Hematopoietic multipotent progenitor cell treated with erythropoietin and hydrocortisone succinate and interleukin-3 and kit ligand, for 4 days (in vitro differentiated cells): ENCODE measurements at places on chromosomes 4 and X.
A peak's percentile ranks its signal among the peaks of the same experiment; 100 is the strongest.

DNA sequence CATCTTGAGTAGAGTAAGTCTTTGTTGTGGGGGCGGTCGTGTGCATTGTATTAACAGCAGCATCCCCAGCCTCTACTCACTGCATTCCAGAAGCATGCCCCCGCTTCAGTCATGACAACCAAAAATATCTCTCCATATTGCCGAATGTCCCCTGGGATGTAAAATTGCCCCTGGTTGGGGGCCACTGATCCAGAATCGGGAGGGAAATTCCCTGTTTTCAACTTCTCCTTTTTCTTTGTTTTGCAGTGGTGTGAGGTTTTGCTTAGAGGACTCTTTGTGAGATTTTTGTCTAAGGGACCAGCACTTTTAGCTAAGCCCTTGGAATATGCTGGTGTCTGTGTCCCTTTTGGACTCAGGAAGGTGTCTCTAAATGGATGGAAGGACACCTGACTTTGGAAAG lies 3.0 kb upstream of the IL13RA1 start:
- peak; percentile 15 for DNase-seq

DNA sequence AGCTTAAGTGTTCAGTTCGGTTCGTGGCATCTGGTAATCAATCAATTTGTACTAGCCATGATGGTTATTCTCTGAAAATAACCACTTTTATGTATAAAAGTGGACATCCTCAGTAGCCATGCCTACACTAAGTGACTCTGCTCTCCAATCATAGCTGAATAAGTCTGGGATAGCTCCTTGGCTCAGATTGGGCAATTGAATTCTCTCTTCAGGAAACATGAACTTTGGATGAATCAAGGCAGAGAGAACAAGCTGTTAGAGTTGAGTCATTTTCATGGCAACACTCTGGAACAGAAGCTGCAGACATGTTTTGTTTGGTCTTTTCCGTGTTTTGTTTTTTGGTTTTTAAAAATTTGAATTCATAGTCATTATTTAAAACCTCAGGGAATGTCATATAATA lies 66.8 kb upstream of the TMEM164 start:
- no peak for DNase-seq

- DNase-seq, result no peak
Measured at GRCh38 chr4:41747230-41748055, 1.1 kb downstream of the PHOX2B start.

- DNase-seq, result no peak
Measured at GRCh38 chr4:24771241-24771640, 24.1 kb upstream of the SOD3 start.

DNA sequence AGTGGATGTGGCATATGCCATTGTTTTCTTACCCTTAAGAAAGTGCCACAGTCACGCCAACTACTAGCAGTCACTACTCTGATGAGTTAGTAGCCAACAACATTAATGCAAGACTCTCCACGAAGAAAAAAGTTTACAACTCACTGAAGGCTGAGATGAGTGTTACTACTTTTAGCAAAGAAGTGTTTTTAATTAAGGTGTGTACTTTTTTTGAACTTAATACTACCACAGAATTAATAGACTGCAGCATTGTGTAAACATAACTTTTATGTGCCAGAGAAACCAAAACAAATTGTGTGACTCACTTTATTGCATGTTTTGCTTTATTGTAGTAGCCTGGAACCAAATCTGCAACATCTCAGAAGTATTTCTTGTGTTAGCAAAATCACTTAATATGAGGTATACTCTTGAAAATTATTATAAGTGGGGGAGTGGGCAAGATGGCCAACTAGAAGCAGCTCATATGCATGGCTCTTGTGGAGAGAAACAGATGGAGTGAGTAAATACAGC lies 2.2 kb upstream of the UGT2B4 start:
- no peak for DNase-seq

DNA sequence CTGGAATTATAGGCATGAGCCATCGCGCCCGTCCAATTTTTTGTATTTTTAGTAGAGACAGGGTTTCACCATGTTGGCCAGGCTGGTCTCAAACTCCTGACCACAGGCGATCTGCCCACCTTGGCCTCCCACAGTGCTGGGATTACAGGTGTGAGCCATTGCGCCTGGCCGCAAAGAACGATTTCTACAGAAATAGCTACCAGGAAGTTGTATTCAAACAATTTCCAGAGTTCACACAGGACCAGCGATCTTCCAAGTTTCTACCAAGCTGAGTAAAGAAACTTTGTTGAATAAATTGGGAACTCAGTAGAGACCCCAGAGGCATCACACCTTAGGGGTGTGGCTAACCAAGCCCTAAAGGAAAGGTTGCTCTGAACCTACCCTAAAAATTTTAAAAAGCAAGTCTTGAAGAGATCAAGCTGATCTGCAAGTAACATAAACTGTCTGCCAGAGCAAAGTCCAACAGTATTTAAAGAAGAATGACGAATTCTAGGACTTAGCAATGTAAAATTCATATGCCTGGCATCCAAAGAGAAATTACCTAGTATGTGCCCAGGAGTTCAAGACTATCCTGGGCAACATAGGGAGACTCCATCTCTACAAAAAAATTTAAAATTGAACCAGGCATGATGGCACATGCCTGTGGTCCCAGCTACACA lies 48.4 kb upstream of the USP9X start:
- DNase-seq, result no peak

DNA sequence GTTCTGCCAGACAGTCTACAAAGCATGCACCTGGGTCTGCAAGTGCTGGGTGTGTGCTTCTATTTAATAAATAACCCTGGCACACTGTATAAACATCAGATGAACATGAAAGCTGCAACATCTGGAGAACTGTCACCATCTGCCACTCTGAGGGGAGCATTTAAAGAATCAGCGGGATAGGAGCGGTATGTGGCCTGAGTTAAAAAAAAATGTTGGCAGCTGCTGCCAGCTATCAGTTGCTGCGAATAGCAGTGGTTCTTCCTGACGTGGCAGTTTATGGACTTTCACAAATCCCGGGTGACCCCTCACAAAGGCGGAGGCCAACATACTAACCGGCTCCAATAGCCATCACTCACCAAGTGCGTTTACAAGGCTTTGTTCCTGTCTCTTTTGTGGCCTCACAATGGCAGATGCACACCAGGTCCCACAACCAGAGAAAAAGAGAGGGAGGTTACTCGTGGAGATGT lies 95.1 kb downstream of the RASL11B start:
- no peak for DNase-seq

- DNase-seq, result no peak
Measured at GRCh38 chr4:182215148-182215547, 28.1 kb upstream of the TENM3 start.

- peak; percentile 84 for DNase-seq
Measured at GRCh38 chrX:12974305-12974795, 560 bp upstream of the TMSB4X start.

DNA sequence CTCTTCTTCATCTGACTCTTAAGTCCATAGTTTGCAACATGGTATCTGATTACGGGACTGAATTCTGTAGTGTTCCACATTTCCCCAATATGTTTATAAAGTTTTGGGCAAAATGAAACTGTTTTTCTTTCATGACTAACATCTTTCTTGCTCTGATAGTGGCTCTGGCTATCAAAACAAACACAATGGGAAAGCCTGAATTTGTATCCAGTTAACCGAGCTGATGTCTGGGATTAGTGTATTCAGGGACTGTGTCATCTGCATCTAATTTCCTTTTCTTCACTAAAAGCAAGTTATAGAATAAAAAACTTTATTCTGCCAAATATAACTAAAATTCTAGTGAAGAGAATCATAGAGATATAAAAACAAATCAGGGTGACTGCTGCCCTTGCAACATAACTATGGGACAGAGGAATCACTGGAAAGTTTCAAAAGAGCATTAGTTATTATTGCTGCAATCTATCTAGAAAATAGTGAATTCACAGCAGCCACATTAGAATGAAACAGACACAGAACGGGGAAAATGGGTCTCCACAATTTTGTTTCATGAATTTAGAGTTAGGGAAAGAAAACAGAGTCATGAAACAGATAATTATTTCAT lies 61.3 kb downstream of the ANTXR2 start:
- DNase-seq, result no peak

DNA sequence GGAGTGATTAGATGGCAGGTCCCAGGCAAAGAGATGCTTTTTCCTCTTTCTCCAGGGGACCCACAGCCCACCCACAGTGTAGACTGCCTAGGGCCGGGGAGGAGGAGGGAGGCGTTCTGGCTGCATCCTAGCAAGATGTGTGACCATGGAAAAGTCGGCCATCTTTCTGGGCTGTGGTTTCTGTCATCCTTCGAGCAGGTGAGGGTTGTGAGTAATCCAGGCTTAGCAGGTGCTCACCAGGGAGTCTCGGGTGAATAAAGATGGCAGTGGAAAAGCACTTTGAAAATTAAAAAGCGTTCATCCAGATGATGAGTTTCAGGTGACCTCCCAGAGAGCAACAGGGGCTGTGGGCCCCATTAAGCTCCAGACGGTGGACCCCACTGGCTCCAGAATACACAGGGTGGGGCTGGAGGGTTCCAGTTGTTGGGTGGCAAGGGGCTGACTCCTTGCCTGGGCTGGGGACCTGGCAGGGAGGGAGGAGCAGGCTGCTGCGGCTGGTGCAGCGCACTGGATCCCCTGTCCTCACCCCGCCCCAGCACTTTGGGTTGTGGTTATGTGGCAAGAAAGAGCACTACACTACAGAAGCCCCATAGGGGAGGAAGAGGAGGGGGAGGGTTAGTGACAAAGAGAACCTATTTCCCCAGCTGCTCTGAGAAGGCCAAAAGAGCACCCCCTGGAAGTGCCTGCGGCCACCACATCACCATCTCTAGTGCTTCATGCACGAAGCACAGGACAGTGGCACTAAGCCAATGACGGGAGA lies 23.7 kb downstream of the ELF4 start:
- peak; percentile 94 for DNase-seq

DNA sequence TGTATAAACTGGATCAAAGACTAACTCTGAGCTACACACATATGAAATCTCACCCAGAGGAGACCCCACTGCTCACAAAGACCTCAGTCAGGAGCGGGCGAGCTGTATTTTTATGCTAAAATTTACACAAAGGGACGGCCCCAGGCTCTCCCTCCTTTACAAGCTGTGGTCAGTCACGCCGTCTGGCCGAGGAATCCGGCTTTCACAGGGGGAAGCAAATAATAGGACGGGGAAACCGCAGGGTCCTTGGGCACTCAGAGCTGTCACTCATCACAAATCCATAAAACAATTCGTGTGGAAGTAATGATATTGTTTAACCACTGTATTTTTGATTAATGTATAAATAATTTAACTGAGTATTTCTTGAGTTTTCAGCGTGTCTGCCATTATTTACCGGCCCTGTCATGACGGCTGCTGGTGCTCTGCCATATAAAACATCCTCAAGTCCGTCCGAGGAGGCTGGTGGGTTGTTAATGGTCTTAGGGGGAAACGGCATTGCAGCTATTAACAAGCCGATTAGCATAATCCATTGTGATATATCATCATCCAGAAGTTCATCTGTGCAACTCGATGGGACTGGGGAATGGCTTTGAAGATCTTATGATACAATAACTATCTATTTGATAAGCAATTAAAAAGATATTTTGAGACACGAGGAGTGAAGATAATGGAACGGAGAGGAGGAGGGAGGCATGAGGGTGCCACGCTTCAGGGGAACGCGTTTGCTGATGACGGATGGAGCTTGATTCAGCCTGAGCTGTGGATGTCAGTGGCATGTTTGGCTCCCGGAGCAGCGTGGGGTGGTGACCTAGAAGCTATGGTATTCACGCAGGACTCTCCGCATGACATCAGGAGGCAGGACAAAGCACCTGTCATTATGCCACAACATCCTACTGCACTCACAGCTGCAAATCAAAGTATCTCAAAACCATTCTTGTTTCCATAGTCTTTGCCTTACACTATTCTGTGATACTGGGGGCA lies 150.9 kb downstream of the SHOX start:
- DNase-seq, result no peak

DNA sequence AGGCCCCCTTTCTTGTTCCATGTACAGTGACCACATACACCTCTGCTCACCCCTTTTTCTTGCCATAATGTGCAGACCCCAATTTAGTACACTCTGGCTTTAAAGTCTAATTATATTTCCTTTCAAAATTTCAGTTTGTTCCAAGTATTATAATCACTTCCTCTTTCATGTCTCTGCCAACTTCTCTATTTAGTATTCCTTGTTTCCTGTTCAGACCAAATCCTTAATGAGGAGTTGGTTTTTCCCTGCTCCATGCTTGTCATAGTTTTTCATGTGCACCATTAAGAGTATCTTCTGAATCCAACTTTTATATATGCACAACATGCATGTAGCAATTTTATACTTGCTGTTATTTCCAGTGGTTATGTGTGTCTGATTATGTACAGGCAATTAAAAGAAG lies 32.3 kb downstream of the USP53 start:
- DNase-seq, result peak; percentile 17

DNA sequence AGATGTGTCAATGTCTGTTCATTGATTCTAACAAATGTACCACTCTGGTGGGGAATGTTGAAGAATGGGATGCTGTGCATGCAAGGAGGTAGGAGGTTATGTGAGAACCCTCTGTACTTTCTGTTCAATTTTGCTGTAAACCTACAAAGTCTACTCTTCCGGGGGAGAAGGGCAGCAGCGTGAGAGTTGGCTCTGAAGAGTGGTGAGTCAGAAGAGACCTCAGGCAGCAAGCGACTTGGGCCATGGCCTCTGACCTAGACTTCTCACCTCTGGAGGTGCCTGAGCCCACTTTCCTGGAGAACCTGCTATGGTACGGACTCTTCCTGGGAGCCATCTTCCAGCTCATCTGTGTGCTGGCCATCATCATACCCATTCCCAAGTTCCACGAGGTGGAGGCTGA lies 26.7 kb downstream of the MANBA start:
- no peak for DNase-seq
